ENCODE measurements at places on chromosomes 16 and 17.
A peak's percentile ranks its signal among the peaks of the same experiment; 100 is the strongest.

- no peak for DNase-seq
These were observed 159.5 kb downstream of the RBFOX1 start for GRCh38 chr16:7492122-7492521.

DNA sequence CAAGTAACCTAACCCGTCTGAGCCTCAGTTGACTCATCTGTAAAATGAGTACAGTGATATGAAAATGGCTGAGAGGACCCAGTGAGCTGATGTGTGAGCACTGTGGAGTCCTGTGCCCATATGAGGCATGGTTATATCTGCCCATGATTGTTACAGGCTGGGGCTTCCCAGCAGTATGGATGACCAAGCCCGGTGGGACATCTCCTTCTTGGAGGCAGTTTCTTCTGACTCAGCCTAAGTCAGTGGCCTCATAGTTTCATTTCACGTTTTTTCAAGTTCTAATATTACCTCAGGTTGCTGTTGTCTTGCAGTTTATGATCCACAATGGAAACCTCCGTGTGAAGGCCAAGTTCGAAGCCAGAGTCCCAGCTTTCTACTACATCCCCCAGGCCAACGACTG is 4.8 kb downstream of the ADAP2 start:
- DNase-seq: no peak

GRCh38 chr17:50900383-50900892 is 34.3 kb upstream of the TOB1 start:
- DNase-seq: no peak

GRCh38 chr17:42547698-42548069 is 5.0 kb upstream of the HSD17B1 start:
- DNase-seq: no peak

GRCh38 chr17:8611137-8611536 is 19.4 kb downstream of the MYH10 start:
- no peak for DNase-seq

GRCh38 chr17:1709403-1709951 is 700 bp downstream of the TLCD2 start:
- no peak for DNase-seq

DNA sequence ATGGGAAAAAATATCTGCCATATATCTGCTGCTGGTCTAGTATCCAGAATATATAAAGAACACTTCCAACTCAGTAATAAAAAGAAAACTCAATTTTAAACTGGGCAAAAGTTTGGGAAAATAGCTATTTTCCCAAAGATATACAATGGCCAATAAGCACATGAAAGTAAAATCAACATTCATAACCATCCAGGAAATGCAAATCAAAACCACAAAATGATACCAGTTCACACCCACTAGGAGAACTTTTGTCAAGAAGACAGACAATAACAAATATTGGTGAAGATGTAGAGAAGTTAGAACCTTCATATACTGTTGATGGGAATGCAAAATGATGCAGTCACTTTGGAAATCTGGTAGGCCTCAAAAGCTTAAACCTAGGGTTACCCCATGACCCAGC is 33.4 kb upstream of the RPRML start:
- DNase-seq: no peak

DNA sequence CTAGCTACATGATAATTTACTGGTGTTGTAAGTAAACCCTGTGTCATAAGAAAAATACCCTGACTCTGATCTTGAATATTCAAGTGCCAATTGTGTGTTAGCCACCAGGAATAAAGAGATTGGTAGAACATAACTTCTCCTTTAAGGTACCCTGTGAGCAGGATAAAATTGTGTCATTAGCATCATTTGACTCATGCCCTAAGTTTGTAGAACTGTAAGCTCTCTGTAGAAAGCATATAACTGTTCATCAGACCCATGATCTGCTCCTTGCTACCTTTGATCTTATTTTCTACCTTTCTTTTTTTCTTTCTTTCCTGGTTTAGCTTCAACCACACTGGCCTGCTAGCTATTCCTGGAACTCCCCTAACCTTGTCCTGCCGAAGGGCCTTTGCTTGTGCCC is 35.8 kb downstream of the PTRH2 start:
- DNase-seq: no peak

DNA sequence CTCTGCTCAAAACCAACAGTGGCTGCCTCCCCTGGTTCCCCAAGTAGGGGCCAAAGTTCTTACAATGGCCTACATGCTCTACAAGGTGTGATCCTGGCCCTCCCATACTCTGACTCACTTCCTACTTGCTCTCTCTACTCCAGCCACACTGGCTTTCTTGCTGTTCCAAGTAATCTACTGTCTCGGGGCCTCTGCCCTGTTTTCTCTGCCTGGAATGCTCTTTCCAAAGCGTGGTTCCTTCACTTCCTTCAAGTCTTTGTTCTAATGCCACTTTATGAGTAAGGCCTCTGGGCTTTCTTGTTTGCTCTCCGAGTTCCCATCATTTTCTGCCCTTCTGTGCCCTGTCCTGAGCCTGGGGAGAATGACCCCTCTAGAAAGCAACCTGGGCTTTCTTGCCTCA is 4.1 kb upstream of the CDH3 start:
- DNase-seq: no peak

GRCh38 chr17:62724398-62725146 is 83.5 kb downstream of the MARCHF10 start:
- DNase-seq: peak; percentile 87

DNA sequence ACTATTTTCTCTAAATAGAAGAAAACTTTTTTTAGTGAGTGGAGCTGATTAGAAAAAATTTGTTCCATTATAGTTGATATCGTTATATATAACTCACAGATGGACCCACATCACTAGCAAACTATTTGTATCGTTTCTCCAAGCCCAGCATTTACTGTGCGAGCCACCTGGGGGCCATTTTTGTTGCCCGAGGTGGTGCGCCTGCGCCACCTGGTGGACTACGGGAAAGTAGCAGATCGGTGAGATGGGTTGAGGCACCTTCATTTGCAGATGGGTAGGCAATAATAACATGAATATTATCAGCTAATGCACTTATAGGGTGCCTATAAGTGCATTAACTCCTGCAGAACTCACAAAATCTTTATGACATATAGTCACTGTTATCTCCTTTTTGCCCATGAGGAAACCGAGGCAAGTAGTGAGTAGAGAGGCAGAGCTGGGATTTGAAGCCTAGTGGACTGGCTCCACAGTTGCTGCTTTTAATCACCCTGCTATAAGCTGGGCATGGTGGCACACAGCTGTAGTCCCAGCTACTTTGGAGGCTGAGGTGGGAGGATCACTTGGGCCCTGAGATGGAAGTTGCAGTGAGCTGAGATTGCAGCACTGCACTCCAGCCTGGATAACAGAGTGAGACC is 23.2 kb upstream of the NTN1 start:
- peak; percentile 78 for DNase-seq

DNA sequence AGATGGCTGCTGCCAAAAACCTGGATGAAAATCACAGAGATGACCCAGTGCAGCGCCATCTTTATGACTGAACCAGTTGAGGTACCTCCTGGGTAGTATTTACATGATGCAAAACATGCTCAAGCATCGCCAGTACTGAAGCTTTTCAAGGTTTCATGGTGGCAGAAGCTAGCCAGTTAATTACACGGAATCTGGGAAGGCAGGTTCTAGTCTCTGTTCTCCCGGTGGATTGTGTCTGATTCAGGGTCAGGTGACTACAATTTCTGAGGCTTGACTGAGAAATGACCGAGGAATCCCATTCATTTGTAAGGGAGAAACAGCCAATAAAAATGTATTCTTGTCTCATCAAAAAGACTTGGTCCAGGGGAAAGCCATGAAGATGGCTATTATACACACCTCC is 209.1 kb downstream of the SLC39A11 start:
- DNase-seq: no peak

- no peak for DNase-seq
These were observed 133.2 kb upstream of the SOX9 start for GRCh38 chr17:71987634-71988033.

GRCh38 chr16:69880640-69881133 is 70.4 kb upstream of the CLEC18A start:
- no peak for DNase-seq

DNA sequence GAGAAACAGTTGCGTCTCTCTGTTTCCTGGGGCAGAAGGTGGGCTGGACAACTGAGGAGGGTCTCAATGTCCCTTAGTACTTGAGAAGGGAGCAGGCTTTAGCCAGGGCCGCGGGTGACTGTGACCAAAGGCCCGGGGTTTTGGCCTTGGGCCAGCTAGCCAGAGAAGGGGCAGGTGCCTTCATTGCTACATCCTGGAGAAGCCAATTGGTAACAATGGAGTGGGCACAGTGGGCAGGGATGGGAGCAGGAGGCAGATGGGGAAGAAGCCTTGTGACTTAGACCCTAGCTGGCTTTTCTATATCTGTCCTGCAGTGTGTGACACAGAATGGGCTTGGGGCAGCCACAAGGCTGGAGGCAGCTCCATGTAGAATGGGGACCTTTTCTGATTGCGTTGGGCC is 46.0 kb downstream of the CLEC16A start:
- no peak for DNase-seq

GRCh38 chr16:57435838-57436237 is 11.3 kb downstream of the CIAPIN1 start:
- DNase-seq: no peak

DNA sequence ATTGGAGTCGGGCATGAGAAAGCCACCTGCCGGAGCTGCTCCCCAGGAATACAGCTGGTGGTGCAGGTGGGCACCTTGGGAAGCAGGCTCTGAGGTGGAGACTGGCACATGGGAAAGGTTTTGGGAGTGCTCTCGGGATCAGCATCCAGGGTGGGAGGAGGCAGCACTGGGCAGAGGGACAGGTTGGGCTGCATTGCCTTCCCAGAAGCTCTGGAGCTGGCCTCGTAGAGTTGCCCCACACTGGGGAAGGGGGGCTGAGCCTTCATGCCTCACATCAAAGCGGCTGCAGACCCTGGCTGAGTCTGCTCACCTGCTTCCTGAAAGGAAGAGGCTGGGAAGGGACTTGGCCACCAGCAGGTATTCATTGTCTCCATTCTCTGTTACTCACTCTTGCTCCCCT is 13.5 kb upstream of the GPRC5B start:
- no peak for DNase-seq

DNA sequence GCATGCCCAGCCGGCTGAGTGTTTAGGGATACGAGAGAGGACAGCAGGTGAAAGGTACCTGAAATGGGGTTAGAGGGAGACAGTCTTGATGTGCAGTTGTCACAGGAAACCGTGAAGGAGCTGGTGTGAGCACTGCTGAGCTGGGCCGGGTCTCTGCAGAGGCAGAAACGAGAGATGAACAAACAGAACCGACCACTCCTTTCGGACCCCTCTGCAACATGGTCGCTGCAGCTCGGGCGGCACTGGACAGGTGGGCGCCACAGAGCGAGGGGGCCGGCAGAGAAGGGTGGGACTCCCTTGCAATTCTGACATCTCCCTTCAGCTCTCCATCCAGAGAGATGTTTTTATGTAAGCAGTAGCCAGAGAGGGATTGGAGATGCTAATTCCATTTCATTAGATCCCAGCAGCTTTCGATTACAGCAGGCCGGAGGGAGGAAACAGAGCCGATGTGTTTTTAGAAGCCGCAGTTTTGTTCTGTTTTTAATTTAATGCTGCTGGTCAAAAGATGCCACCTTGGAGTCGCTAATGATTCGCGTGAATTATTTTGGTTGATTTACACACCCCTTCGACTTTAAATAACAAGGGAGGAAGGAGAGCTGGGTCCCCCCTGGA is 86.3 kb upstream of the RPL38 start:
- DNase-seq: no peak

DNA sequence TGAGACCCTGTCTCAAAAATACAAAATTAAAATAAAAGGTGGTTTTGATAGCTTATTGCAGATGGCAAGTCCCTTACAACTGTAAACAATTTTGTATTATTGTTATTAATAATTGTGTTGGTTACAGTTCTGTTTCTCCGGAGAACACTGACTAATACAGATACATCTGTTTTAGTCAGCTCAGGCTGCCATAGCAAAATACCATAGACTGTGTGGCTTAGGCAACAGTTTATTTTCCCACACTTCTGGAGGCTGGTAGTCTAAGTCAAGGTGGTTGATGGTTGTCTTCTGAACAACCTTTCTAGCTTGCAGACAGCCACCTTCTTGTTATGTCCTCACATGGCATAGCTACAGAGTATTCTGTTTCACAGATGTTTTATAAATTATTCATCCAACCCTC is 14.2 kb upstream of the IL21R start:
- no peak for DNase-seq

DNA sequence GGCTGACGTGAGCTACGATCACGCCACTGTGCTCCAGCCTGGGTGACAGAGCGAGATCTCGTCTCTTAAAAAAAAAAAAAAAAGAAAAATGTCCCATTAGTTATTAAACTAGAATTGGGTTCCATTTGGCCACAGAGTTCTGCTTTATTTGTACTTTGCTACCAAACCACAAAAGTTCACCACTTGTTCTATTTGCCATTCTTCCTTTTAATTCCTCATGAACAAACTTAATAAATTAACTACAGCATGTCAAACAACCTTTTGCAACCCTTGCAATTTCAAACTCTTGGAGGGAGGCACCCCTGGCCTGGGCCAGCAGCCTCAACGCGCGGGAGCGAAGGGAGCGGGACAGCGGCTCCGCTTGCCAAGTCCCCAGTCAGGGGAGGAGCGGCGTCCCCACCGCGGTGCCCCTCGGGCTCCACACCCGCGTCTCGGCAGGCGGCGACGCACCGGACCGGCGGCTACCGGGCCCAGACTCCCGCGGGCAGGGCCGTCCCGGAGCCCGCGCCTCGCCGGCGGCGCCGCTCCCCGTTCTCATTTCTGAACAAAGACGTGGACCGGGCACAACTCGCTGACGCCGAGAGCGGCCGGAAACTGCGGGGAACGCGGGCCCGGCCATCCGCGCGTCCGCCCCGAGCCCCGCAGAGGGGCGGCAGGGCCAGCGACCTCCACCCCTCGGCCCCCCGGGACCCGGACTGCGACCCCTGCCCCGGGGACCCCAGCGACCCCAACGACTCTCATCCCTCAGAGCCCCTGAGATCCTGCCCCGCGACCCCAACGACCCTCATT is 775 bp downstream of the CYTH1 start:
- peak; percentile 70 for DNase-seq

GRCh38 chr17:3534881-3535252 is 22.7 kb downstream of the TRPV3 start:
- DNase-seq: peak; percentile 18

GRCh38 chr16:15434425-15435215 is at the start of gene BMERB1:
TSS of gene BMERB1 (plus strand) at chr16:15434588. CDS start at chr16:15434654, 66 bp downstream.
- peak; percentile 85 for DNase-seq

- DNase-seq: no peak
These were observed 129.2 kb downstream of the SEC14L1 start for GRCh38 chr17:77269696-77270681.

GRCh38 chr16:3129137-3130131 is 5.4 kb upstream of the ZNF213 start:
- peak; percentile 85 for DNase-seq

GRCh38 chr17:7122381-7122780 is 7.8 kb upstream of the ASGR2 start:
- DNase-seq: no peak

DNA sequence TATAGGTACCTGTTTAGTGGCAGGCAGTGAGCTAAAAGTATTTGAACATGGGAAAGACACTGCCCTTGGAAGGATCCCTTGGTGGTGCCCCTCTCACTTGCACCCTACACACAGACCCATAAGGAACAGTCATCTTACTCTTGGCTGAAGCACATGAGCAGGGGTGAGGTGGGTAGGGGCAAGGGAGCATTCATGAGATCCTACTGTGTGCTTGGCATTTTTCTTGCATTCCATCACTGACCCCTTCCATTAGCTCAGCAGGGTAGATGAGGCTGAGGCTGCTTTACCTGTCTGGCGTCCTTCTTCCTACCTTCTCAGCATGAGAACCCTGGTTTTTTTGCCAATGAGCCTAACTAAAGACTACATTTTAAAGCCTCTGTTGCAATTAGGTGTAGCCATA is 48.3 kb downstream of the CCT6B start:
- DNase-seq: no peak

GRCh38 chr17:82840431-82840831 is 609 bp upstream of the ZNF750 start:
- no peak for DNase-seq

GRCh38 chr16:17784073-17784472 is 313.3 kb upstream of the XYLT1 start:
- peak; percentile 4 for DNase-seq

All from activated T-cell treated with anti-CD3 and anti-CD28 coated beads, Interleukin-2, amount 50 U/mL, for 72 hours (primary cell).